ENCODE measurements at places on chromosomes 12 and 14. TPM values are rescaled to one million over a fixed set of nuclear protein-coding genes. Genes with fewer than 3 reads are reported as not detected.

DNA sequence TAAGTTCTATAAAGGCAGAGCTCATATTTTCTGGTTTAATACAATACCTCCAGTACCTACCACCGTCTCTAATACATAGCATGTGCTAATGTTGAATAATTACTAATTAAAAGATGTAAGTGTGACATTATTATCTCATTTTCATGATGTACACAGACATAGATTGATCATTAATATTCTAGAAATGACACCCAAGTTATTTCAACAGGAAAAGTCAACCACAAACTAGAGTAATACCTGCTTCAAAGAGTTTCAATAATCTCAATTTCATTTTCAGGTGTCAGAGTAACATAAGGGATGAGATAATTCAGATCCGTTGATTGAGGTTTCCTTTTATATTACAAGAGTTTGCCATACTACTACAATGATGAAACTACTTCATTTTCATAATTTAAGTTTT is 388.9 kb downstream of the SOX5 start:
- no peak for DNase-seq

DNA sequence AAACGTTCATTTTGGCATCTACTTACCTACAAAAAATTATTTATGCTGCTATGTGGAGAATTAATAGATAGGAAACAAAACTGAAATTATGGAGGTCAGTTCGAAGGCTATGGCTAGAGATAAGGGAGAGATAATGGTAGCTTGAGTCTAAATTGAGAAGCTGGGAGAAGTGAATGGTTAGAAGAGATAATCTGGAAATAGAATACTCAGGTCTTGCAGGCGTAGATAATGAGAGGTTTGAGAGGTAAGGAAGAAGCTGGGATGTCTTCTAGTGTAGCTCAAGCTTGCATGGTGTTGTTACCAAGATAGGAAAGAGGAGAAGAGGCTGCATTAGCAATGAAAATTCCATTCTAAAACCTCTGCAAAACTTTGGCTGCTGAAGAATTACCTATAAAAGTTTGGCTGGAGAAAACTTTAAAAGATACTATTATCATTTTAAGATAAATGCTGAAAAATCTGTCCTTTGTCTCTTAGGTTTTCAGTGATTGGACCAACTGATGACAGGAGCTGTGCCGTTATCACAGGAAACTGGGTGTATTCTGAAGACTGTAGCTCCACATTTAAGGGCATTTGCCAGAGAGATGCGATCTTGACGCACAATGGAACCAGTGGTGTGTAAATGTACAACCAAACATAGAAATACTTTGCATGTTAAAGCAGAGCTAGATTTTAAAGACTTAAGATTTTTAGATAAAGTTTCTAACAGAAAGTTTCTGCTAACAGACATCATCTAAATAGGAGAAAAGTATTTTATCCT is 14.1 kb downstream of the KLRF2 start:
- no peak for DNase-seq

Gene SPTB
- polyA plus RNA-seq, result 0.29 TPM

Gene USP44
- polyA plus RNA-seq, result 0.35 TPM
